Peyer's patch (tissue), 4 donors: ENCODE measurements at places on chromosomes 13 and 19. TPM values are rescaled to one million over a fixed set of nuclear protein-coding genes. Genes with fewer than 3 reads are reported as not detected.
A peak's percentile ranks its signal among the peaks of the same experiment; 100 is the strongest.

DNA sequence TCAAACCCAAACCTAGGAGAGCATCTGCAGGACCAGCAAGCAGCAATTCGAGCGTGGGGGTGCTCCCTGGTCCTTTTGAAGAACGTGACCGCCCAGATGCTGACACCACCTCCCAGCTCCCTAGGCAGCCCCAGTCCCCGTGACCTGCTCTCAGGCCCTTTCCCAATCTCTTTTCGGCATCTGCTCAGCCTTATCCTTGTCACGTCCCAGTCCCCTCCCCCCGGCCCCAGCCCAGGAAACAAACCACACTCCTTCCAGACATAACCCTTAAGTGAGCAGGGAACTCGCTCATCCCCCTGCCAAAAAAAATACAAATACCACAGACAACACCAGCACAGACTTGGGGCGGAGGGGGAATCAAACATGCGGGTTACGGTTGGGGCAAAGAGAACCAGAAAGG, 3.3 kb downstream of the MLLT1 start:
- H3K4me3 ChIP-seq, result peak overlapping the region; percentile 0
- no peak for DNase-seq
- H3K4me1 ChIP-seq, result peaks cover 69% of the 10 kb centered on the region
- peak overlapping the region; percentile 85 for H3K27ac ChIP-seq
- no peaks in the 10 kb centered on the region for H3K36me3 ChIP-seq
- H3K27me3 ChIP-seq, result no peaks in the 10 kb centered on the region

- no peak overlapping the region for H3K27ac ChIP-seq
- no peak for DNase-seq
Observed at GRCh38 chr19:39113199-39113598, 12.4 kb upstream of the PAK4 start.

DNA sequence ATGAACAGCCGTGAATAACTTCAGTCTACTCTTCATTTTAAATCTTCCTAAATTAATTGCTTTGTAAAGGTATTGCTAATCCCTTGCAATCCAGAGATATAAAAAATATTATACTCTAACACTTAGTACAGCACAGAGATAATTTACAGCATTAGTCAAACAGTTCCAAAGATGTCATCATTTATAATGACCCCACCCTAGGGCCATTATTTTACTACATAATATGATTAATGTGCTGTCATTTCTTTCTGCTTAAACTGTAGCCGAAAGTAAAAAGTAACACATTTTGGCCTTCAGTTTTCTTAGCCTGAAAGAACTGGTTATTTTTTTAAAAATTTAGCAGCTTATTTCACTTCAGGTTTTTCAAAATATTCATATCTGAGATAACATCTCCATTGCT, 256.3 kb upstream of the RFC3 start:
- H3K4me1 ChIP-seq, result no peaks in the 10 kb centered on the region
- no peaks in the 10 kb centered on the region for H3K36me3 ChIP-seq
- no peak for DNase-seq
- H3K27me3 ChIP-seq, result no peaks in the 10 kb centered on the region
- no peak overlapping the region for H3K27ac ChIP-seq

GRCh38 chr13:93388701-93389100, 162.1 kb downstream of the GPC6 start:
- H3K27ac ChIP-seq, result no peak overlapping the region
- H3K4me1 ChIP-seq, result no peaks in the 10 kb centered on the region
- H3K36me3 ChIP-seq, result no peaks in the 10 kb centered on the region

- H3K27ac ChIP-seq, result no peak overlapping the region
- H3K36me3 ChIP-seq, result no peaks in the 10 kb centered on the region
- no peak overlapping the region for H3K4me3 ChIP-seq
- DNase-seq, result no peak
Observed at GRCh38 chr13:60662595-60662994, 265.6 kb downstream of the TDRD3 start.

S1PR4 gene
- 1.9 TPM for total RNA-seq

GJB2 gene
- total RNA-seq, result 3.3 TPM

GRCh38 chr13:28470296-28470695, 24.6 kb downstream of the FLT1 start:
- no peak for DNase-seq
- H3K27me3 ChIP-seq, result no peaks in the 10 kb centered on the region
- no peaks in the 10 kb centered on the region for H3K4me1 ChIP-seq
- H3K27ac ChIP-seq, result no peak overlapping the region

PSG7 gene
- not detected for total RNA-seq

DNA sequence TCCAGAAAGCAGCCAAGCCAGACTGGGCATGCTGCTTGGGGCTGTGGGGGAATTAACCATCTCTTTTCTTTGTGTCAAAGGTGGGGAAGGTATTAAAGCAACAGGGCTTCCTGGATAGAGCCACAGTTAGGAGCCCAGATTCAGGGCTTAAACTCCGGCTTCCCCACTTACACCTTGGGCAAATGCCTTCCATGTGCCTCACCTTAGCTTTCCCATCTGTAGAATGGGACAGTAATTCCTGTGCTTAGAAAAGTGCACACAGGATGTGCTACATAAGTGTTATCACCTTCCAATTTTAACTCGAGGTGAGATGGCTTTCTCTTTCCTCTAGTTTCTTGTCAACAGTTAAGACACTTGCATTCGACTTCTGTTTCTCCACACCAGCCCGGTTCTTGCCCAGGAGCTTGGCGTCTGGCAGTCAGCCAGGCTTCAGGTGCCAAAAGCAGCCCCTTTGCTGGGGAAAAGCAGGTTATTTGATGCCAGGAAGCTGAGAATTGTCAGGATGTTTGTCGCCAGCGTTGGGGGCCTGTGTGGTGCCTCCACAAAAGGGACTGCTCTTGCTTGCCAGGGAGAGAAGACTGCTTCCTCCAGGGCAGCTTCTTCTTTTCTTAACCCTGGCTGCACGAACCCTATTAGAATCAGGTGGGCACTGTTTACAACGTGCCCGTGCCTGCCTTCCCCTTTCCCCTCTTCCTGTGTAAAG, 79.2 kb downstream of the SIPA1L3 start:
- H3K36me3 ChIP-seq, result no peaks in the 10 kb centered on the region
- no peak for DNase-seq
- H3K4me3 ChIP-seq, result no peak overlapping the region

ANKRD27 gene
- 48.0 TPM for total RNA-seq
